Effector CD8-positive, alpha-beta T cell (primary cell): ENCODE measurements at places on chromosomes 5 and 9.

- DNase-seq = no peak
Measured at GRCh38 chr9:133251773-133252172, 23.2 kb downstream of the ABO start.

DNA sequence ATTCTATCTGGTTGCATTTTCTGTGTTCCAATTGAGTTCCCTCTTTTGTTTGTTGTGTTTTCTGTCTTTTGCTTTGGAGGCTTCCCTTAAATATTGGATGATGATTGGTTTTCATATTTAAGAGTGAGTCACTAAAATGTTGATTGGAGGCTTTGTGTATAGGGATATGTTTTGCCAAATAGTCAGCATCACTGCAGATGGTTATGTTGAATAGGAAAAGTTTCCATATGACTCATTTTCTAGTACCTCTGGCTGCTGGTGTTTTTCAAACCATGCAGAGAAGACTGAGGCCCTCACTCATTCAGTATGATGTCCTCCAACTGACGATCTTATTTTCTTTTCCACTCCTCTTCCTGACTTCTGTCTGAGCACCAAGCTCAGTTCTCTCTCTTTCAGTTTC lies 1290.0 kb downstream of the EFNA5 start:
- no peak for DNase-seq

- no peak for DNase-seq
Measured at GRCh38 chr9:20187318-20187717, 398.5 kb upstream of the SLC24A2 start.

GRCh38 chr9:116546711-116547581 lies 140.2 kb upstream of the TRIM32 start:
- DNase-seq = no peak

GRCh38 chr5:35847961-35848360 lies 8.7 kb upstream of the IL7R start:
- no peak for DNase-seq

DNA sequence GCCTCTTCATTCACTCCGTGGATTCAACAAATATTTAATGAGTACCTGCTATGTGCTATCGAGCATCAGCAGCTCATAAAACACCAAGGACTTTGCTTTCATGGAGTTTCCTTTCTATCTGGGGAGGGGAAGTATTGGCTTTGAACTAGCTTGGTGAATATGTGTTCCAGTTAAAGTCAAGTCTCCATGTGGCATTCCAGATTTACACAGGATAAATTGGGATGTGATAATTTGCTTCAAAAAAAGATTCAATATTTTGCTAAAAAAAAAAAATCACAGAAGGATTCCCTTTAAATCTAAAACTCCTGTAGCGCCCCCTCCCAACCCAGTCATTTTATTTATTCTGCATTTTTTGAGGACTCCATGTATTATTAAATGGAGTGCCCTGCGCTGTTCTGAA lies 346.3 kb upstream of the SLC30A5 start:
- no peak for DNase-seq

DNA sequence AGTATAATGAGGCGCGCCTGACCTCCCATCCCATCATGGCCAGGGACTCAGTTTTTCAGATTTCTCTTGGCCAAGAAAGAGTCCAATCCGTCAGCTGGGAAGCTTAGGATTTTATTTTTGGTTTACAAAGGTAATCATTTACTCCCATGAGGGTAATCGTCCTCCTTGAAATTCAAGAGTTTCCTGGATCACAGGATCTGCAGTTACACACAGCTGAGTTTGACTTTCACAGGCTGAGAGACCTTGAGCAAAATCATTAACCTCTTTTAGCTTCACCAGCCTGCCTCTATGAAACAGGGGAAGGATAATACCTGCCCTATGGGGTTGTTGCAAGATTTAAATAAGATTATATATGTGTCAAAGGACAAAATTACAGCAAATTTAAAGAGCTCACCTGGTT lies 15.4 kb upstream of the AK3 start:
- no peak for DNase-seq

DNA sequence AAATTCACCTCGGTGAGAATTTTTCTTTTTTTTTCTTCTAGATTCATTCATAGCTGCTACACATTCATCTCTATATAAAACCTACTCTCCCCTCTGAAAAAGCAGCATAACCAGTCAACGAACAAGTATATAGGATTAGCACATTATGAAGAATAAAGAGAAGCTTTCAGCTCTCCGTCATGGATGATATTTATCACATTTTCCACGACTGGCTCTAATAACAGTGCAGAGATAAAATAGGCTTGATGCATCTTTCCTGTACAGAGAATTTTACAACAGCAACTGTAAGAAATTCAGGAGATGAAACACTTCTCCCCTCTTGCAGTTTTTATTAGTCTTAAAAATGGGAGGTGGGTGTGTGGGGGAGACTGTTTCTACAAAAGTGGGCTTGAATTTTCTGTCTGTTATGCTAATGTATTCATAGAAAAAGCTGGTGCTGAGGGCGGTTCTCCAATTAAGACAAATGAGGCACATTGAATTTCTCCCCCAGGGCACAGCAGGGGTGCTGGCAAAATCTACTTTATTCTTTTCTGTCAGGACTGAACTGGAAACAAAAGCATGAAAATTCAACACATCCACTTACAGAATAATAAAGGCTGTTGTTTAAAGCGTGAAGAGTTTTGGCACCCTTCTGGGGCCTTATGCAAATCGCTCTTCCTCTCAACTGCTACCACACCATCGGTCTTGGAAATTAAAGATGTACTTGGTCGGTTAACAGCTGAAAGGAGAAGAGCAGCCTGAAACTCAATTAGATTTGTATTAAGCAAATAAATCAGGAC lies 233.9 kb upstream of the ZNF608 start:
- no peak for DNase-seq

DNA sequence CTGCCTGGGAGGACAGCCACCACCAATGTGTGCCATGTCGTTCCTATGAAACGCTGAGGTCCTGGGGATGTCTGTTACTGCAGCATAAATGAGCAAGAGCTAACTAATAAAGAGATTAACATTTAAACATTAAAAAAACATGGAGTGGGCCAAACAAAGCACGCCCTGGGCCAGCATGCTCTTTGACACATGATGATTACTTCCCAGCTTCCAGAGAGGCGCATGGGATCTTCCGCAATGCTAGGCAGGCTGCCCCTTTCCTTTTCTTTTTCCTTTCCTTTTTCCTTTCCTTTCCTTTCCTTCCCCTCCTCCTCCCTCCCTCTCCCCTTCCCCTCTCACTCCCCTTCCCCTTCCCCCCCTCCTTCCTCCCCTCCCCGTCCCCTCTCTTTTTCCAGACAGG lies 10.6 kb upstream of the TENT4A start:
- no peak for DNase-seq

DNA sequence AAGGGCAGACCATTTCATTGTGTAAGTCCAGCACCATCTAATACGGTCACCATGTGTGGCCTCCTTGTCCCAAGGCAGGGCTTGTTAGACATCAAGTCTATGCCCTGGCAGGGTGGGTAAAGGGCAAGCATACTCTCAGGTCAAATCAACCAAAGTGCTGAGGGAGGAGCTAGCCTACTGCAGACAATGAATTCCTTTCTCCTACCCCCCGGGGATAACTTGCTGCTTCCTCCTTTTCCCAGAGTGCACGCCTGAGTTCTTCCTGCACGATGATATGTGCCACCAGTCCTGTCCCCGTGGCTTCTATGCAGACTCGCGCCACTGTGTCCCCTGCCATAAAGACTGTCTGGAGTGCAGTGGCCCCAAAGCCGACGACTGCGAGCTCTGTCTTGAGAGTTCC lies 71.4 kb downstream of the RFK start:
- DNase-seq = no peak

GRCh38 chr5:142014911-142015584 lies 2.2 kb upstream of the GNPDA1 start:
- no peak for DNase-seq

- DNase-seq = no peak
Measured at GRCh38 chr9:8241201-8241600, 441.6 kb upstream of the DMAC1 start.

GRCh38 chr5:94017579-94017978 lies 276.2 kb upstream of the POU5F2 start:
- no peak for DNase-seq

DNA sequence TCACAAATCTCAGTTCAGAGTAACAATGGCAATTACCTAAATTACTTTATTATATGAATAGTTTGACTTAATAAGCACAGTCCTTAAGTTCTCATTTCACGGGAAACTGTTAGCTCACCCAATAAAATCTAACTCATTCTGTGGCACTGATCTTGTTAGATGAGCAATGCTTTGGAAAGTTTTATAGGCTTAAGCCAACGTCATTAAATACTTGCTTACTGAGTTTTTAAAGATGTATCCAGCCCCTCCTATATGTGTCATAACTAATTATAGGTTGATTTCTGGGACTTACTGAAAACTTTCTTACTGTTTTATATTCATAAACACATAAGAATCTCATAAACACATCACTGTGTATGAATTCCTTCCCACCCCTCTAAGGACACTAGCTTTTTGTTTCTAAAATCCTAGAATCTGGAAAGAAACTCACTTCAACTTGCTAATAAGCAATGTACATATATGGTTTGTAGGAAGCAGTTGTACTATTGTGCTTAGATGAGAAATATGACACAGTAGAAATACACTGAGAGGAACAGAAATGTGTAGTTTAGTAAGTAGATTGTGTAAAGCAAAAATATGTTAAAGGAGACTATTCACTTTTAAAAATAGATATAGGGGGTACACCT lies 14.1 kb upstream of the MARCOL start:
- DNase-seq = no peak

GRCh38 chr9:19517202-19517942 lies 108.6 kb downstream of the ACER2 start:
- no peak for DNase-seq

GRCh38 chr5:111587728-111588127 lies 75.4 kb upstream of the STARD4 start:
- no peak for DNase-seq

- no peak for DNase-seq
Measured at GRCh38 chr5:24735284-24735683, 90.5 kb upstream of the CDH10 start.

DNA sequence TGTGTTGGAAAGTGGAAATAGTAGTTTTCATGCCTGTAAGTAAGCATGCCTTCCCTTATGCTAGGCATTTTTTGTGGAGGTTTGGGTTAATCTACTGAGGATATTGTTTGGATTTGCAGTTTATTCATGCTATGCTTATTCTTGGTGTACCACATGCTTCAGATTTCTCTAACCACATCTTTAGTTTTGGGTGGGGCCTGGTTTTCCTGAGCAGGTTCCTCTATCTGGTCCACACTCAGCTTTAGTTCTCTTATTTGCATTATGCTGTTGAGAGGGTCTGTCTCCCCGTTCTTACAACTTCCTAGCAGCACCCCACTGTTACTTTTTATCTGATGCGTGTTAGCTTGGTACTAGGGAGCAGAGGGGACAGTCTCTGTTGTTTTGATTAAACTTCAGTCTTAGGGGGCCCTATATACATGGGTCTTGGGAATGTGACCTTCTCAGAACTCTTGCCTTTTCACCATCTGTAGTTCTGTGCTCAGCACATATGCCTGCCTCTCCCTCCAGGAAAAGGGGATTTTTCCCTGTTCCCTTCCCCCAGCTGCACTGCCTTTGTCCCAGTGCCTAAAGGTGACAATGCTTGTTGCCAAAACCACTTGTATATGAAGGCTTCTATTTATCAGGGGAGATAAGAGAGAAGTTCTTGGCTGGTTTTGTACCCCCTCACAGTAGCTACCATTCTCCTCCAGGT lies 10.0 kb upstream of the CAMK4 start:
- DNase-seq = no peak

- DNase-seq = no peak
Measured at GRCh38 chr9:26562338-26562737, 330.3 kb downstream of the CAAP1 start.

- no peak for DNase-seq
Measured at GRCh38 chr5:17224858-17225511, 7.6 kb downstream of the BASP1 start.

DNA sequence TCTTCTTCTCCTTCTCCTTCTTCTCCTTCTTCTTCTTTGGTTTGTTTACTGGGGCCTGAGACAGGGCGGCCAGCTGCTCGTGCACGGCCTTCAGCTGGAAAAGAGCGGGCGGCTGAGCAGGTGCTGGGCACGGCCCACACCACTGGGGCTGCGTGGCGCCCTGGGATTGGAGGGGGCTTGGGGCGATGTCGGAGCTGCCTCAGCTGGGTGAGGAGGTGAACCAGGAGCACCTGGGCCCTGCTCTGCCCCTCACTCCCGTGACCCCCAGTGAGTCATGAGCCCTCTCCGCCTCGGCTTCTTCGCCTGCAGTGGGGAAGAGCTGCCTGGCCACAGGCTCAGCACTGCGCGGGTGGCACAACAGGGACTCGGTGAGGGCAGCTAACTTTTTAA lies 14.9 kb downstream of the BRD3OS start:
- DNase-seq = no peak

GRCh38 chr5:57082441-57083067 lies 91.3 kb upstream of the GPBP1 start:
- no peak for DNase-seq

GRCh38 chr5:136605638-136606037 lies 240.3 kb upstream of the TRPC7 start:
- DNase-seq = no peak

DNA sequence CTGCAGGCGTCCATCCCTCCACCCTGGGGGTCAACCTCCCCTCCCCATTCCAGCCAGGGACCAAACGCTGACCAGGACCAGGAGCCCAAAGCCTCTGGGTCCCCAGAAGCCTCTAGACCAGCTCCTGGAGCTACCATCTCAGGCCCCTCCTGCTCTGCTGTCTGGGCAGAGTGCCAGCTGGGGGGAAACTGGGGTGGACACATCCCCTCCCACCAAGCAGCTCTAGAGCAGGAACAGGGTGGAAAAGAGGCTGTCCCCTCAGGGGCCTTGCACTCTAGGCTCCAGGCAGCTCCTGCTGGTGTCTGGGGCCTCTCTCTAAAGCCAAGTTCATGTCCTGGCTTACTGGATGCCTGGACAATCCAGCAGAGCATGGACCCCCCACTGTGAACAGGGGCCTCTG lies 4.4 kb downstream of the SSNA1 start:
- no peak for DNase-seq

- no peak for DNase-seq
Measured at GRCh38 chr5:20158006-20158405, 170.0 kb upstream of the CDH18 start.

DNA sequence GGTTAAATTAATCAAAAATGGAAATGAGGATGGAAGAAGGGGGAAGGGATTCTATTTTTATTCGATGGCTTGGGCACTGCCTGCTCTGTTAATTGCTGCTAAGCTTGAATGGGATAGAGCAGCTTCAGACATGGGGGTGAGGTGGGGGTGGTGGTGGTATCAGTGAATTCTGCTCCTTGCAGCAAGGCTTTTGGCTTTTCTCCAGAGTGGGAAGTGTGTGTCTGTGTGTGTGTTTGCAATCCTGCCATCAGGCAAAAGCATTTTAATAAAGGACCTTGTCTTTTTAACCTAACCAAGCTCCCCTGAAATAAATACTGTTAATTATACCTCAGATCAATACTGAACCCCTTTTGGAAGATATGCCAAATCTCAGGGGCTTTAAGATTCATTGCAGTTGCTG lies 110.9 kb upstream of the GPR151 start:
- DNase-seq = no peak

- no peak for DNase-seq
Measured at GRCh38 chr9:96567203-96567700, 52.4 kb downstream of the CDC14B start.

GRCh38 chr9:95736891-95737522 lies 138.5 kb upstream of the ERCC6L2 start:
- no peak for DNase-seq

GRCh38 chr9:134895097-134895496 lies 14.5 kb downstream of the FCN2 start:
- DNase-seq = no peak
